ENCODE measurements at places on chromosomes 1 and 21. TPM values are rescaled to one million over a fixed set of nuclear protein-coding genes. Genes with fewer than 3 reads are reported as not detected.

Gene TMCC2
- total RNA-seq: 2.1 TPM

GRCh38 chr1:116886291-116886878, 23.3 kb upstream of the PTGFRN start:
- no peak overlapping the region for H3K4me3 ChIP-seq
- H3K27ac ChIP-seq: peak overlapping the region; percentile 67
- no peaks in the 10 kb centered on the region for H3K36me3 ChIP-seq

- no peaks in the 10 kb centered on the region for H3K4me1 ChIP-seq
- no peak overlapping the region for H3K27ac ChIP-seq
- no peaks in the 10 kb centered on the region for H3K27me3 ChIP-seq
- no peak overlapping the region for H3K4me3 ChIP-seq
- H3K36me3 ChIP-seq: peaks cover 3% of the 10 kb centered on the region
Observed at GRCh38 chr1:220775240-220775853, 11.4 kb upstream of the MTARC1 start.

- no peak for DNase-seq
- H3K27me3 ChIP-seq: no peaks in the 10 kb centered on the region
- H3K4me1 ChIP-seq: peaks cover 5% of the 10 kb centered on the region
- no peak overlapping the region for H3K4me3 ChIP-seq
- H3K27ac ChIP-seq: no peak overlapping the region
Observed at GRCh38 chr1:206103979-206104378, 13.2 kb downstream of the AVPR1B start.

DNA sequence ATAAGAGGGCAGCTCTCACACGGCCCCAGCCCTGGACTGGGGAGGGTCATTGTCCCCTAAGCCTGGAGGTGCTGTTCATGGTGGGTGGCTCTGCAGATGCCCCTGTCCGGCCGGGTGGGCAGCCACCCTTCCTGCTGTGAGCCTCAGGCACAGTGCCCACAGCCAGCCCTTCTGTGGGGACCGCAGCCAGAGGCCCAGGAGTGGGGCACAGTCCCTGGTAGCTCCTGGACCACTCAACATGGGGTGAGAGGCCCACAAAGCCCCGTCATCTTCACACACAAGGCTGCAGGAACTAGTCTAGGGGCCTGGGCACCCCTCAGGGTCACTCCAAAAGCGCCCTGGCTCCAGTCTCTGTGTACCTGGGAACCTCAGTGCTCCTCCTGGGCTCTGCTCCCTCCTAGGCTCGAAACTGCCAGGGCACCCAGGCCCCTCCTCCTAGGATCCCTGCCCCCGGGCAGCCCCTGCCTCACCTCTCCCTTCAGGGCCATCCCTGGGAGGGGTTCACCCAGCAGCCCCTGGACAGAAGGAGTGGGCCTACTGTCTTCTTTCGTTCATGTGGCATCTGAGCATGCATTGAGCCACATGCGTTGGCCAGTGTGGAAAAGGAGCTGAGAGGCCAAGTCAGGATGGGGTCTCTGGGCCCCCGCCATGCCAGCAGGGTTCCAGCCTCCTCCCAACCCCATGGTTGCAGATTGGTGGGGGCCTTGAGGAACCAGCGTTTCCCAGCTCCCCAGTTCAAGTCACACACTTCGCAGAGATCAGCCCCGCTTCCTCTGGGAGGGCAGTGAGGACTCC, 43.0 kb downstream of the WNT9A start:
- H3K27ac ChIP-seq: no peak overlapping the region
- H3K4me1 ChIP-seq: no peaks in the 10 kb centered on the region
- H3K36me3 ChIP-seq: no peaks in the 10 kb centered on the region
- no peaks in the 10 kb centered on the region for H3K27me3 ChIP-seq
- H3K4me3 ChIP-seq: no peak overlapping the region

All from endothelial cell of umbilical vein (primary cell).